ENCODE measurements at places on chromosomes 2 and 18.

- no peak for DNase-seq
Observed at GRCh38 chr2:222232839-222233238, 66.0 kb downstream of the PAX3 start.

GRCh38 chr2:217983276-217984233 is 19.2 kb downstream of the TNS1 start:
- DNase-seq = no peak

DNA sequence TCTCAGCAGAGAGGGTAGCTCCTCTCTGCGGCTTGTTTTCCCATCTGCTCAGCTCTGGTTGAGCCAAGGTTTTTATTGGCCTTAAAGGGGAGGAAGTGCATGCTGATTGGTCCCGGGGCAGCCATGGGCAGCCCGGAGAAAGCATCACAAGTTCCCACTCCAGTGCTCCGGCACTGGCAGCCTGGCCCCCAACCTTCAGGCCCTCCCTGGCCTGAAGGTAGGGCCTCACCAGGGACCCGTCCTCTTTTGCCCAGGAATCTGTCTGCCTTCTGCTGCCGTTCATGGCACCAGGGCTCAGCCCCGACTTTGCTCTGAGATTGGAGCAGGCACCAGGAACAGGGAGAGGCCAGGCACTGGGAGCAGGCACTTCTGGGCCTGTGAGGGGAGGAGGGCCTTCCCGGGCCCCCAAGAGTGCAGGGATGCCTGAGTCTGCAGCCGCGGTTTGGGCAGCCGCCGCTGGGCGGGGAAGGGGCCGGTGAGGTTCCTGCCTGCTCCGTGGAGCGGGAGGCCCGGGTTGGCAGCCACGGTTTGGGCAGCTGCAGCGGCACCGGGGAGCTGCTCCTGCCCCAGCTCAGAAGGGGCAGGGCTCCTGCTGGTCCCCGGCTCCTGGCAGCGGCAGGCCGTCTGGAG is 17.5 kb upstream of the ILKAP start:
- no peak for DNase-seq

- no peak for DNase-seq
Observed at GRCh38 chr2:191230174-191230573, 15.0 kb upstream of the MYO1B start.

DNA sequence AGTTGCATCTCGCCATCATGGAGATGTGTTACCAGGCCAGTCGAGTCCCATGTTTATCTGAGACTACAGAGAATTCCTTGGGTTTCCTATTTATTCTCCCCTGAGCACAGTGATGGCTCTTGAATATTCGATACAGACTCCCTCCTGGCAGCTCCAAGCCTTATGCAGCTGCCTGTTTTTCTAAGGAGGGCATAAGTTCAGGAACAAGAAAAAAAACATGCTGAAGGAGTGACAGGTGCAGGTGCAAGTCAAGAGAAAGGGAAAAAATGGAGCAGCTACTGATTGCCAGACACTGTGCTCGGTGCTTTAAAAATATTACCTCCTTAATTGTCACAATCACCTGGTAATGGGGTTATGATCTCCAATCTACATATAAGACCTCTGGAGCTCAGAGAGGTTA is 177.2 kb upstream of the DPP10 start:
- DNase-seq = no peak

- DNase-seq = no peak
Observed at GRCh38 chr2:158131483-158131912, 29.8 kb downstream of the UPP2 start.

GRCh38 chr2:31711737-31712136 is 131.0 kb upstream of the SRD5A2 start:
- no peak for DNase-seq

- no peak for DNase-seq
Observed at GRCh38 chr2:232139786-232140562, 178.5 kb downstream of the DIS3L2 start.

DNA sequence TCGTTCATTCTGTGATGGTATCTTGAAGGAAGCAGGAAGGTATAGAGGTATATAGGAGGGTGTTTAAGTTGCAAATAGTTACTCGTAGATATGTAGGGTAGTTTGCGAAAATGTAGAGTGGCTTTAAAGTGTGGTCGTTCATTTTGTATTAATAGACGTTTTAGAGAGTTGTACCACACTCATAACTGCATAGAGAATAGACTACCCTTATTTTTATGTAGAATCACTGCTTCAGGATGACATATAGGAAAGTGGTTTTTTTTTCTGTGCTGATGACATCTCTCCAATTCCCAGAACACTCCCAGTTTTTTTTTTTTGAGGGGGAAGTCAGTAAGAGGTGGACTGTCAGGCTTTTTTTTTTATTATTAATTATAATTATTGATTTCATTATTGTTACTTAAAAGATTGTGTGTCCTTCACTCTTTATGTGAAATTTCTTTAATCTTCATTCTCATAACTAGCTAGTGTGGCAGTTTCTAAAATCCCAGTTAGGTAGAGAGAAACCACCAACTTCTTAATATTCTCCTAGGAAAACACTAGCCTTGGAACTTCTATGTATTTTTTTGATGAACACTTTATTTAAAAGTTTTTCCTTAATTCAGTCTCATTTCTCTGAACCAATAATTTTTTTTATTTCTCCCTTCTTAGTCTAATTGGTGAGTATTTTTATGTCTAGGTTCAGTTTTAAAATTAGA is 1.5 kb downstream of the ACTR3 start:
- no peak for DNase-seq

DNA sequence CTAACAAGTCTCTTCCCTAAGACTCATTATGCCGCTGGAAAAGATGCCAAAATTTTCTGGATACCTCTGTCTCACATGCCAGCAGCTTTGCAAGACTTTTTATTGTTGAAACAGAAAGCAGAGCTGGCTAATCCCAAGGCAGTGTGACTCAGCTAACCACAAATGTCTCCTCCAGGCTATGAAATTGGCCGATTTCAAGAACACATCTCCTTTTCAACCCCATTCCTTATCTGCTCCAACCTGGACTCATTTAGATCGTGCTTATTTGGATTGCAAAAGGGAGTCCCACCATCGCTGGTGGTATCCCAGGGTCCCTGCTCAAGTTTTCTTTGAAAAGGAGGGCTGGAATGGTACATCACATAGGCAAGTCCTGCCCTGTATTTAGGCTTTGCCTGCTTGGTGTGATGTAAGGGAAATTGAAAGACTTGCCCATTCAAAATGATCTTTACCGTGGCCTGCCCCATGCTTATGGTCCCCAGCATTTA is 26.3 kb downstream of the DHRS9 start:
- DNase-seq = no peak

GRCh38 chr2:119453972-119454593 is 22.4 kb downstream of the TMEM37 start:
- DNase-seq = no peak

GRCh38 chr18:43274526-43274925 is 2.8 kb downstream of the SYT4 start:
- no peak for DNase-seq

DNA sequence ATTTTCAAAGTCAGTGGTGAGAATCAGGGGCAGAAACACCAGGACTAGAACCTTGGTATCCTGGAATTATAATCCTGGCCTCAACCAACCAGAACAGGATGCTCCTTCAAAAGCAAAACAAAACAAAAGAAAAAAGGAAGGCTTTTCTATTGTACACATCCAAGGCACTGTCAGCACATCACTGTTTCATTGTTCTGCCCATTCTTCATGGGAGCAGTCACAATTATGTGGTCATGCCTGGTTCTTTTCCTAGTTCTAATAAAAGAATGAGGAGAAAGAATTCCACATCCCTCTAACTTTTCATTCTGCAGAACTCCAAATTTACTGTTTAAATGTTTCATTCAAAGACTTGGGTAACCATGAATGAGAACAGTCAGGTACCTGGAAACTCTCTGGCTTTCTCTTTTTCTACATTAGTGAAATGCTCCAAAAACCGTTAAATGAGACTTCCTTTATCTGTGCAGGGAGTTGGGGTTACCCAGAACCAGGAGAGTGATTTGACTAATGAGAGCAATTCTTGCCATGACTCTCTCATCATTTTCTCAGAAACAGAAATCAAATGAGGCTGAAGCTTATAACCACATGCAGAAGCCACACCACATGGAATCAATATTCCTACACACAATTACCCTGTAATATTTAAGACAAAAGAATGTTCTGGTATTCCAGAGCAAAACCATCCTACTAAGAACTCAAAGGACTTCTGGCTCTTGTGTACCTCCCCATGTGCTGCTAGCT is 110.9 kb upstream of the CCDC150 start:
- DNase-seq = no peak

DNA sequence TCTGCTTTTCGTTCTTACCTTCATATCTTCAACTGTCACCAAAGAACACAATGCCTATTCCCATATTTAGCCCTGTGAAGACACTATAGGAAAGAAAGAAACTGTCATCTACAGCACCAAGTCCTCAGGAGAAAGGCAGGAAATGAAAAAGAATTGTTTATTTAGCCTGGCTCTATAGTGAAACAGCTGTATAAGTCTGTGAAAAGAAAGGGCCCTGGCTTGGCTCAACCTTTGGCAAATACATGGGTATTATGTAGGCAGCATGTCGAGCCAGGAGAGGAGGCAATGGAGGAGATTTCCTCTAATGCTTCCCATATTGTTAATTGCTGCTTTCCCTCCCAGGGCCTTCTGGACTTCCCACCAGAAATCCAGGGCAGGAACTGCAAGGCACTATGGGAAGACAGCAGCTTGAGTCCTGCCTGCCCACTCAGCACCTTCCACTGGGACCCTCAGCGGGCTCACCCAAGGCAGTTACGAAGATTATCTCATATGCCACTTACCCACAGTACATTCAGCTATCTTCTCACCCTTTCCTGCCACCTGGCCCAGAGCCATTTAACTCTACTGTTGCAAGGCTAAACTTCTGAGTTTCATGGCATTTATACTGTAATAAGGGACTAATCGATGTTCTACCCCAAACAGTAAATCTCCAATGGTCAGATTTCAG is 30.1 kb downstream of the SLC8A1 start:
- DNase-seq = no peak

DNA sequence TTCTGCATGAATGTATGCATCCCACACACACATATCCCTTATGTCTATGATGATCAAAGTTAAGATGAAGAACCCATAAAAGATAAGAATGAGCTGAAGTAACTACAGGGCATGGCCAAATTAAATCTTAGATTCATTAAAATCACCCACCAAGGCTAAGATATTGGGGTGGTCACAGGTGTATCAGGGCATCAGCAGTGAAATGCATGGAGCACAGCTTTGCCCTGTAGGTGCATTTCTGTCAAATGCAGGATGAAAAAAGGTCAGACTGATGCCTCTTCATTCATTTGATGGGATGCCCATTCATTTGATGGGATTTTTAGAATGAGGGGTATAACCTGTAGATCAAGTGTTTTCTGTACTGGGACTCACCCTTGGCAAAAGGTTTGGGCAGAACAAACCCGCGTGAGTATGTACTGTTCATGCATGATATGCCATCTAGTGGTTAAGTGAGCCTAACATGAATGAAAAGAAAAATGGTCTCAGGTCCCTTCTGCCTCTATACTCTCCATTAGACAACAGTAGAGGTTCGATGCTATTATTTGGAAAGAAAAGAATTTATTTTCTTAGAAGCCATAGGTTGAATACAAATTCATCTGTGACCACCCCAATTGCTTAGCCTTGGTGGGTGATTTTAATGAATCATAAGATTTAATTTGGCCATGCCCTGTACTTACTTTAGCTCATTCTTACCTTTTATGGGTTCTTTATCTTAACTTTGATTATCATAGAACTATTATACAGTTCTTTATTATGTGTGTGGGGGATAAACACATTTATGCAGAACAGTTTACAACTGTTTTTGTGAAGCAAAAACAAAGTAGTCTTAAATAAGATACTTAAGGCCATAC is 43.2 kb upstream of the NOSTRIN start:
- peak; percentile 30 for DNase-seq

All from CD8-positive, alpha-beta T cell (primary cell).